ENCODE measurements at places on chromosomes 3 and 15.

GRCh38 chr15:38300395-38300794 lies 47.8 kb downstream of the SPRED1 start:
- DNase-seq, result no peak
- H3K4me3 ChIP-seq, result no peak overlapping the region
- no peaks in the 10 kb centered on the region for H3K36me3 ChIP-seq
- peaks cover 6% of the 10 kb centered on the region for H3K27me3 ChIP-seq
- H3K4me1 ChIP-seq, result peaks cover 13% of the 10 kb centered on the region
- H3K27ac ChIP-seq, result no peak overlapping the region

- DNase-seq, result no peak
- H3K4me1 ChIP-seq, result no peaks in the 10 kb centered on the region
- H3K27me3 ChIP-seq, result peaks cover 6% of the 10 kb centered on the region
- H3K4me3 ChIP-seq, result no peak overlapping the region
- no peak overlapping the region for H3K27ac ChIP-seq
- no peaks in the 10 kb centered on the region for H3K36me3 ChIP-seq
These were observed 89.6 kb downstream of the TM4SF4 start for GRCh38 chr3:149564079-149564478.

DNA sequence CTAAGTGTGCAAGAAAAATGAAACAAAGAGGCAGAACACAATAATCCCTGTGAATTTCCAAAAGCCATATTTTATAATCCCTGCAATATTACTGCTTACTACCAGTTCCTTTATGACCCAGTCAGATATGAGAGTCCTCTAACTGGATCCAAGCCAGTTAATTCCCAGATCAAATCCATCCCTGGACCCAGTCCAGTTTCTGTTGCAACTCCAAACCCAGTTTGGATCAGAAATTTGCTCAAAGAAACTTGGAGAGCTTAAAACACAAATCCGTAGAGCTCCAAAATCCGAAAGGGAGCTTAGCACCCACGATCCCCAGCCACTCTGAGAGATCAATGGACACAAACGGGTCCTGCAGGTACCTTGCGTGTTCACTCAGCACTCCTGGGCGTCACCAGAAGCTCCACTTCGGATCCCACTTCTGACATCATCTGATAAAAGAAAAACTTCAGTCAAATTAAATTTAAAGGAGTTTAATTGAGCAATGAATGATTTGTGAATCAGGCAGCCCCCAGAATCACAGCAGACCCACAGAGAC lies 32.6 kb upstream of the THUMPD3 start:
- peaks cover 2% of the 10 kb centered on the region for H3K27me3 ChIP-seq
- no peak overlapping the region for H3K4me3 ChIP-seq
- H3K27ac ChIP-seq, result no peak overlapping the region
- DNase-seq, result no peak

DNA sequence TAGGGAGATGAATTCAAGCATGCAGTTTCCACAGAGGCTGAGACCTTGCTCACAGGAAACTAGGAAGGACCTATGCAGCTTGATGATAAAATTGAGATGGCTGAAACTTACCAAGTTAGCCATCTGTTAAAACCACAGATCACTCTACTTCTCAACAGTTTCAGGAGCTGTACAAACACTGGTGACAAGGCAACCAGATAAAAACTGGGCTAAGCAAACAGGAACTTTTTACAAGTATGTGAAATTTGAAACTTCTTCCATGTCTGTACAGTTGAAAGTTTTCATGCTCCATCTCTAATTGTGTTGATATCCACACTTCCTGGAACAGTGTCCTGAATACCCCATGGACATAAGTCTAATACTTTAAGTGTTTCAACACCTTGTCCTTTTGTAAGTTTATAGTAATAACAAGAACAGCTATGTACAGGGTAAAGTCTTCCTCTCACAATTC lies 78.2 kb downstream of the FAIM start:
- DNase-seq, result no peak
- H3K4me3 ChIP-seq, result no peak overlapping the region
- peaks cover 18% of the 10 kb centered on the region for H3K4me1 ChIP-seq
- H3K27ac ChIP-seq, result peak overlapping the region; percentile 63

GRCh38 chr3:133055339-133055738 lies 17.1 kb downstream of the TMEM108 start:
- H3K27me3 ChIP-seq, result peaks cover 10% of the 10 kb centered on the region
- H3K27ac ChIP-seq, result no peak overlapping the region
- DNase-seq, result no peak
- H3K4me1 ChIP-seq, result no peaks in the 10 kb centered on the region
- H3K4me3 ChIP-seq, result no peak overlapping the region
- H3K36me3 ChIP-seq, result no peaks in the 10 kb centered on the region

DNA sequence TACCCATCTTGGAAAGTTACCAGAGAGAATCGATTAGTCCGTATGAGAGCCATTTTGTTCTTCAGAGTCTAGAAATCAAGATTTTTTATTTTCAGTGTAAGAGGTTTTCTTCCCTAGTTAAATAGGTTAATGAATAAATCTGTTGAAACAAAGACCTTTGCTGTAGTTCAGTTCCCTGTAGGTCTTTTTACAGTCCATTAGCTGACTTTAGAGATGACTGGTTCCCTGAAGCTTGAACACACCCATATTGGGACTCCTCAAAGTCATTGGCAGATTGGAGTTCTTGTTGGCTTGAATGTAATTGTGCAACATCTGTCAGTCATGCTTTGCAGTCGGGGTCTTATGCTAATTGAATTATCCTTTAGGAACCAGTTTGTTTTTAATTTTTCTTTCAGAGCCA lies 45.3 kb downstream of the SEMA6D start:
- H3K36me3 ChIP-seq, result no peaks in the 10 kb centered on the region
- no peak for DNase-seq
- no peak overlapping the region for H3K27ac ChIP-seq

DNA sequence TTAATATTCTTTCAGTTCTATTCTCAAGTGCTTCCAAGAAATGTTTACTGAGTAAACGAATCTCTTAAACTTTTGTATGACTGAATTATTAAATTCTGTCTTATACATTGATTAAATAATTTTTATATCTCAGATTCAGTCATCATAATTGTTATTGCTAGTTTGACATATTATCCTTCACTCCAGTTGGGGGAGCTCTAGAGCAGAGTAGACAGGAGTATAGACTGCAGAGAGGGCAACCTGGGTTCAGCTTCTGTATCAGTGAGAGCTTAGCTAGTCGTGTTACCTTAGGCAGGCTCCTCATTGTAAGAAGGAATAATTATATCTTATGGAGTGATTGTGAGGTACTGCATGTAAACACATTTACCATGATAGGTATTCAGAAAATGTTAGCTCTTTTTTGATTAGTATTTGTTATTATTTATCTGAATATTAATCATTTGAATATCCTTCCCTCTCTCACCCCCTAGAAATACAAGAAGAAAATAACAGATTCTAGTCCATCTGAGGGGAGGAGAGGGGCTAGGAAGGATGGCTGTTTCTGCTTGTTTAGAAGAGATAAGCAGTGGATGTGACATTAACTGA lies 31.0 kb upstream of the ZCWPW2 start:
- H3K36me3 ChIP-seq, result peaks cover 15% of the 10 kb centered on the region
- H3K4me3 ChIP-seq, result no peak overlapping the region
- H3K4me1 ChIP-seq, result peaks cover 10% of the 10 kb centered on the region
- H3K27me3 ChIP-seq, result no peaks in the 10 kb centered on the region

DNA sequence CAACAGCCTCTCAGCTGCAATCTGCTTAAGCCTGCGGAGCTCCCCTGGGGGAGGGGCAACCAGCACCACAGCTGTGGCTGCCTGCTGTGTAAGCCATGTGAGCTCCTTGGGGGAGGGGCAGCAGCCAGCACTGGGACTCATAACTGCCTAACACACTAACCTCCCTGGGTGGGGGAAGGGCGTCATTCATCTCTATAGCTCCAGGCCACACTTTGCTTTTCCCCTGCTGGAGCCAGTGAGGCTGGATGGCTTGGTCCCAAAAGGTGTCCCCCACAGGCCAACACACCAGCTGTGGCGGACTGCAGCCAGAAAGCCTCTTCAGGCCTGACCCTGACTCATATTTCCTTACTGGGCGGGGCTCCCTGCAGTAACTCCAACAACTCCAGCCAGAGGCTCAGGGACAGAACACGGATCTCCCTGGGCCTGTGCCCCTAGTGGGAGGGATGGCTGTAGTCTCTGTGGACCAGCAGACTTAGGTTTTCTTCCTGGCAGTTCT lies 129.8 kb downstream of the PPM1L start:
- no peak overlapping the region for H3K27ac ChIP-seq
- DNase-seq, result no peak
- H3K27me3 ChIP-seq, result peaks cover 6% of the 10 kb centered on the region
- H3K4me3 ChIP-seq, result no peak overlapping the region

- no peaks in the 10 kb centered on the region for H3K4me1 ChIP-seq
- DNase-seq, result no peak
- no peak overlapping the region for H3K27ac ChIP-seq
- H3K27me3 ChIP-seq, result no peaks in the 10 kb centered on the region
- H3K36me3 ChIP-seq, result no peaks in the 10 kb centered on the region
These were observed 390.3 kb upstream of the AGTR1 start for GRCh38 chr3:148307443-148307843.

DNA sequence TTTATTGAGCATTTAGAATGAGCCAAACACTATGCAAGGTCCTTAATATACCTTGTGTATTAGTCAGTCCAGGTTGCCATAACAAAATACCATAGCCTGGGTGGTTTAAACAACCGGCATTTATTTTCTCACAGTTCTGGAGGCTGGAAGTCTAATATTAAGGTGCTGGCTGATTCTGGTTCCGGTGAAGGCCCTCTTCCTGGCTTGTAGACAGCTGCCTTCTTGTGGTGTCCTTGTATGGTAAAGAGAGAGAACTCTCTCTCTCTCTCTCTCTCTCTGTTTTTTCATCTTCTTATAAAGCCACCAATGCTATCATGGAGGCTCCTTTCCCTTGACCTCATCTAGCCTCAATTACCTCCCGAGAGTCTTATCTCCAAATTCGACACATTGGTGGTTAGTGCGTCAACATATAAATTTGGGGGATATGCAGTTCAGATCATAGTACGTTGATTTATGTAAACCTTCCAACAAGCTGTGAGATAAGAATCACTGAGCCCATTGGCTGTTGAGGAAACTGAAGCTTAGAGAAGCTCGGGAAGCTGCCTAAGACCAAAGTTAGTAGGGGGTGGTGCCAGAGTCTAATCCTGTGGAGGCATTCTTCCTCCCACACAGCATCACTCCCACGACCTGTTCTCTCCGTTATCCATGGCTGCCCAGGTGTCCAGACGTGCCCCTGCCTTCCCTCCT lies 298.0 kb upstream of the PROK2 start:
- H3K27ac ChIP-seq, result no peak overlapping the region
- no peak overlapping the region for H3K4me3 ChIP-seq
- no peak for DNase-seq

- H3K27ac ChIP-seq, result no peak overlapping the region
- peaks cover 45% of the 10 kb centered on the region for H3K36me3 ChIP-seq
- no peak overlapping the region for H3K4me3 ChIP-seq
- no peaks in the 10 kb centered on the region for H3K4me1 ChIP-seq
- H3K27me3 ChIP-seq, result no peaks in the 10 kb centered on the region
These were observed 43.7 kb downstream of the NMD3 start for GRCh38 chr3:161264852-161265251.

DNA sequence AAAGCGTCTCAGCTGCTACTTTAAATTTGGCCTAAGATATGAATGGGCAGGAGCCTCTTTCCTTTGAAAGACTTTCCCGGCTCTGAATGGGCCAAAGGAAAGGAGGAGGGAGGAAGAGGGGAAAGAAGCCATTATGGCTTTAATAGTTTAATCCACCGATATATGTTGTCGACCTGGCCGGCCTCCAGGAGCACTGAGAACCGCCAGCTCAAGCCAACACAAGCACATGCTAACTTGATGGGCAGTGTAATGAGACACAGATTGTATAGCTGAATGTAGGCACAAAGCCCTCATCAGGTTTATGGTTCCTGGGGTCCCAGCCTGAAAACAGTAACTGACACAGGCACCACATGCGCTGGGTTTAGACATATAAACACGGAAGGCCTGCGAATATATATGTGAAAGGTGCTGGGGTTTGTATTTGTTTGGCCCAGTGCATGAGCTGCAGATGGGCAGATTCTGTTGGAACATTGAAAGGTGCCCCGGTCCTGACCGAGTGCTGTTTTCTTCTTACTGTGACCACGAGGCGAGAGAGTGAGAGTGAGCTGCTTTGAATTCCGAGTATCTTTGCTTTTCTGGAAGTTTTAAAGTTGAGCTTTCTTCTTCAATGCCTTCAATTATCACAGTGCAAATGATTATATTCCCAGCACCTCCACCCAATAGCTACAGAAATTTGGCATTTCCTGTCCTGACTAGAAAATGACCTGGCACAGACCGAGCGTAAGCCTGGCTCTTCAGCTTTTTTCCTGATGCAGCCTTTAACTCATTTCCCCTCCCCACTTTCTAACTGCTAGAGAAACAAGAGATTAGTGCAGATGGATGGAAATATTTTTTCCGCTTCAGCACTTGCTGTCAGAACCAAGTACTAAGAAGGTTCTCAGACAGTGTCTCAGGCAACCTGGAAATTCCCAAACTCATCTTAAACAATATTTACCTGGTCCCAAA lies 267.3 kb downstream of the RORA start:
- no peaks in the 10 kb centered on the region for H3K4me1 ChIP-seq
- H3K4me3 ChIP-seq, result no peak overlapping the region
- DNase-seq, result no peak
- no peak overlapping the region for H3K27ac ChIP-seq

- DNase-seq, result no peak
- H3K27ac ChIP-seq, result no peak overlapping the region
- H3K4me3 ChIP-seq, result no peak overlapping the region
- no peaks in the 10 kb centered on the region for H3K36me3 ChIP-seq
- no peaks in the 10 kb centered on the region for H3K27me3 ChIP-seq
These were observed 610.2 kb downstream of the ZNF385D start for GRCh38 chr3:21140785-21141184.

DNA sequence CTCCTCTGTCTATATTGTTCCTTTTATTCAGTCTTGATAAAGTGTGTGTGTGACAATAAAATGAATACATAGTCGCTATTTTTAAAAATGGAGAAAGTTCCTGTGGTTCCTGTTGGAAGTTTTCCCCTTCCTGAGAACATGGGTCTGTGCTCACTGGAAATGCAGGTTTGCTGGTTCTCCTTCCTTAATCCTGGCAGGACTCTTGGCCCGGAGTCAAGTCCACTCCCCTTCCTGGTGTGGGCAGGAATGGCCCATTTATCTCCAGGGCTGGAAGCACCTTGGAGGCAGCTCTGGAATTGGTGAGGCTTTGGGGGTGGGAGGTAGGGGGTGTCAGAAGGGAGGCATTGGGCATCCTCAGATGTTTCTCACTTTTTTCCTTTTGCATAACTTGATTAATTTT lies 30.1 kb downstream of the FOXL2 start:
- no peak for DNase-seq
- no peak overlapping the region for H3K27ac ChIP-seq
- H3K4me1 ChIP-seq, result peaks cover 4% of the 10 kb centered on the region
- no peak overlapping the region for H3K4me3 ChIP-seq
- no peaks in the 10 kb centered on the region for H3K36me3 ChIP-seq
- H3K27me3 ChIP-seq, result peaks cover 4% of the 10 kb centered on the region

GRCh38 chr3:183536238-183536880 lies 19.1 kb downstream of the KLHL6 start:
- peaks cover 14% of the 10 kb centered on the region for H3K36me3 ChIP-seq
- no peak for DNase-seq
- peaks cover 62% of the 10 kb centered on the region for H3K4me1 ChIP-seq

- peaks cover 29% of the 10 kb centered on the region for H3K4me1 ChIP-seq
- peak overlapping the region; percentile 90 for H3K4me3 ChIP-seq
- no peaks in the 10 kb centered on the region for H3K27me3 ChIP-seq
- H3K36me3 ChIP-seq, result peaks cover 24% of the 10 kb centered on the region
- H3K27ac ChIP-seq, result peak overlapping the region; percentile 93
- peak; percentile 67 for DNase-seq
These were observed 1.5 kb downstream of the SNRPN start for GRCh38 chr15:24956111-24956838.

GRCh38 chr3:37812499-37812896 lies 49.2 kb upstream of the CTDSPL start:
- no peaks in the 10 kb centered on the region for H3K4me1 ChIP-seq
- H3K27me3 ChIP-seq, result no peaks in the 10 kb centered on the region
- H3K4me3 ChIP-seq, result no peak overlapping the region
- no peak overlapping the region for H3K27ac ChIP-seq
- no peak for DNase-seq

Data from activated naive CD8-positive, alpha-beta T cell treated with anti-CD3 and anti-CD28 coated beads, Interleukin-2, amount 50 U/mL, for 24 hours (primary cell).